ENCODE measurements at places on chromosomes 12 and 14.
A peak's percentile ranks its signal among the peaks of the same experiment; 100 is the strongest.

- DNase-seq, result no peak
These were observed 328.2 kb downstream of the ZFP36L1 start for GRCh38 chr14:68464711-68465110.

DNA sequence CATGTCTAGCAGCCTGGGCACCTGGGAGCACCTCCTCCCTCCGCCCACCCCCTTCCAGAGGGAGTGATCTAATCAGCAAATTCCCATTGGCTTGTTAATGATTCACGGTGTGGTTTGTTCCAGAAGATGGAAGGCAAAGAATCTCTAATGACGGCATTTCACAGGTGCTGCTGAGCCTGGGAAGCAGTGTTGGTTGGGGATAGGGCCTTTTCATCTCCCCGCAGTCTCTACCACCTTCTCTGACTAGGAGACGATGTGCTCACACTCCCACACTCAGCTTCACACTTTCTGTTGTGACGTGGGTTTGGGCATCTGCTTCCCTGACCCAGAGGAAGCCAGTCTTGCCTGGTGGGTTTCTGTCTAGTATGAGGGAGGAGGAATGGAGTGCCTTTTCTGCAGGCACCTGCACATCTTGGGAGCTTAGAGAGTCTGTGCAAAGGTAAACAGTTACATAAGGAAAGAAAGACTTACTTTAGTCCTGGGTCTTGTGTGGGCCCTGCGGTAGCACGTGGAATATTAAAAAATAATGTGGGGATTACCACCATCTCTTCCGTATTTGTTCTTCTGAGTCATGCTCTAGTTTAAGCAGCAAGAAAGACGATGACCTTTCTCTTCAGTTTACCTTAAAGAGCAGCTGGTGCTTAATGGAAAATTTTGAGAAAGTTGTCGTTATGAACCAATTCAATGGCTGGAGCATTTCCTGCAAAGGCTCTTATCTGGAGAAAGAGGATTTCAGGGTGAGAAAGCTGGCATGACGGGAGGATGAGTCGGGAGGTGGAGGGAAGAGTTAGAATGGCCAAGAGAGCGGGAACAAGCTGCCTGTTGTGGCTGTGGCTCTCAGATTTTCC lies 70.6 kb upstream of the ARHGAP5 start:
- no peak for DNase-seq

GRCh38 chr14:92846162-92846897 lies 52.2 kb downstream of the GOLGA5 start:
- DNase-seq, result peak; percentile 77

GRCh38 chr12:110171186-110171538 lies 47.0 kb downstream of the IFT81 start:
- DNase-seq, result no peak

GRCh38 chr14:102927346-102927877 lies 4.9 kb downstream of the AMN start:
- no peak for DNase-seq

DNA sequence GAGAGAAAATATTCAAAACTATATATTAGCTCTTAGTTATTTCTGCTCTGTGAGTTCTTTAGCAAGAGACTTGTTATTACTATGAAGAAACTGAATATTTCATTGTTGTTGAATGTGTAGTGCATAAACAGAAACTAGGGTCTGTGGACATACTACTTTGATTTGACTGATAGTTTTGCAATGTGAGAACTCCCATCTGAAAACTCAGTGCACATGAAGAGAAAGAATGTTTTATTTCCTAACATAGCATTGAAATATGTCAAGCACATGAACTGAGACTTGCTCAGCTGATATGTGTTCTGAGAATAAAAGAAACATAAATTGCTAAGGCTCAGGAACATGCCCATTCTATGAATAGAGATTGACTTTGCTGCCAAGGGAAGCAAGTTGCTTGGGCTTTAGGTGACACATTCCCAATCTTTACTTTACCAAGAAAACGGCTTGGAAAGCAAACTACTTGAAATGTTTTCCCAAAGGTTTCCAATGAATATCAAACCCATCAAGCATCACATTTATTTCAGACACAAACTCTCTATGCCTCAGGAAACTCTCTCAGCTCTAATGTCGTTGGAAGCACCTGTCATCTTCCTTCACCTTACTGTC lies 290.4 kb downstream of the SLC16A7 start:
- DNase-seq, result no peak

DNA sequence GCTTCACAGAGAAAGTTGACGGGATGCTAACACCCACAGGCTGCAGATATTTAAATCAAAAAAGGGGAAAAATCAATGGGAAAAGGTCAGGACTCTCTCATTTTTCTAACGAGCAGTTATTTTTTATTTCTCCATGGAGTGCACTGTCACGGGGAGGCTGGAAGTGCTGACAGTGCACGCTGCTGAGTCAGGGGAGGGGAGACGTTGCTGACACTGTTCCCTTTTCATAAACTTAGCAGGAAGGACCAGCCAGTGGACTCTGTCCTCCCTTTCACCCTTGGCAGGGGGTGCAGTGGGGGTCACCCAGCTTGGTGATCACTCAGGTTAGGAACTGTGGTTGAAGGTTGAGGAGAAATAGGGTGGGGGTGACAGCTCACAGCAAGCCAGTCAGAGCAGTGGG lies 65.6 kb upstream of the FUT8 start:
- DNase-seq, result no peak

GRCh38 chr12:130421896-130422295 lies 84.2 kb downstream of the PIWIL1 start:
- DNase-seq, result no peak

DNA sequence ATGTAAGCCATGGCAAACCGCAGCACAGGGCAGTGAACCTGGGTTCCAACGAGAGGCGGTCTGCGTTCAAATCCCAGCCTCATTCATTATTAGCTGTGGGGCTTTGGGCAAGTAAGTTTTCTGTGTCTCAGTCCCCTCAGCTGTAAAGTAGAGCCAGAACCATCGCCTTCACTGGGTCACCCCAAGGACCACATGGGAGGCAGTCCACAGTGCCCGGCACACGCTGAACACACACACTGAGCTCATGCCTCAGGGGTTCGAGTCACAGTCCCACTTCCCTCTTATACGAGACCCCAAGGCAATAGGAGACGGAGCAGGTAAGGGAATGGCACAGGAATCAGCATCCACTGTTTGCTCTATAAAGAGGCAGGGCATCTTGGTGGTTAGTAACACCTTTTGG lies 19.1 kb downstream of the LRTM2 start:
- DNase-seq, result no peak

- no peak for DNase-seq
These were observed 203 bp downstream of the NFATC4 start for GRCh38 chr14:24368212-24368561.

DNA sequence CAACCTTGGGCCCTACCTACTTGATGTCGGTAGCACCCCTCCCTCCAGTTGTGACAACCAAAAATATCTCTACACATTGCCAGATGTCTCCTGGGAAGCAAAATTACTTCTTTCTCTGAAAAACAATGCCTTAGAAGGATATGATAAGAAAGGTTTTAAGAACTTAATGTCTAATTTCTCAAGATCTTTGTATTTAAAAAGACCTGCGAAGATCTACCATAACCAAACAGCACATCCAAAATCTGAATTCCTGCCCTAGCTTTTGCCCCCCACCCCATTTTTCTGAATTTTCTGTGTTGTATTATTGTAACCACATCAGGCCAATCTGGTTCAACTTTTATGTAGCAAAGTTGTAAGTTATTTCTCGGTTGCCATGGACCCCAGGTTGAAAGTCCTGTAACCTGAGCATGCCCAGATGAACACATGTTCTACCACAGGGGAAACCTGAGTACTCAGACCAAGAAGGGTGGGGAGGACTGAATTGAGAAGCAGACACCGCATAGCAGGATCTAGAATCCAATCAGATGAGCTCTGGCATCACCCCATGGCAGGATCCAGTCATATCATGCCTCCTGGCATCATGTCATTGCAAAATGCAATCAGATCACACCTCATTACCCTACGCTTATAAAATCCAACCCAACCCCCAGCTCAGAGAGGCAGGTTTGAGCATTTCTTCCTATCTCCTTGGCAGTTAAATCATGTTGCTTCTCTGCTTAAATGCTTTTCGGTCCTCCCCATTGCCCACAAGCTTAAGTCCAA lies 8.7 kb downstream of the TMEM253 start:
- peak; percentile 14 for DNase-seq

DNA sequence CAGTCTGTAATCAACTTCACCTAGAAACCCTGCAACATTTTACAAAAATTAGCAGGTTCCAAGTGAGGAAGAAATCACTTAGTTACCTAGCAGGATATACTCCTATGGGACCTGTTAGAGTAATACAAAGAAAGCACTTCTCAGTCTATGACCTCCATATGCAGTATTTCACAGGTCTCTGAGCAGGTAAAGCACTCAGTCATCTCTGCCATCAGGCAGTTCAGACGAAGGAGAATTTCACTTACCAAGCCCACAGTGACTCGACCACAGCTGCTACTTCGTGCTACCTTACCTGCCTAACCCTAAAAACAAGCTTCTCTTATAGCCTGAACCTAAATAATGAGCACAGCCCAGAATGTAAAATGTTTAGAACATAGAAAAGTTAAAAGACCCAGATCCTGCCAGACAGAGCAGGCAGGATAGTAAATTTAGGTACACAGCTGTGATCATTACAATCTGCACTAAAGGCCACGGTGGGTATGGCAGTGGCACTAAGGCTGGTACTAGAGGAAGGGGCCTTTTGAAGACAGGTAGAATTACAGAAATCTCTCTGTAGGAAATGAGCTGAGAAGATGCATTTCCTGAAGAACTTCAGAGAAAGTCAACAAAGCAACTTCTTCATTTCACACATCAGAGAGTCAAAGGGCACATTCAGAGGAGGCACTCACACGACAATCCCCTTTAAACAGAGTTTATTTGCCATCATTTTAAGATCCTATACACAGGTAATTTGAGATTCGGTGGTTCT lies 35.7 kb downstream of the DCAF5 start:
- no peak for DNase-seq

- DNase-seq, result no peak
These were observed 9.9 kb upstream of the ADIPOR2 start for GRCh38 chr12:1680804-1681492.

DNA sequence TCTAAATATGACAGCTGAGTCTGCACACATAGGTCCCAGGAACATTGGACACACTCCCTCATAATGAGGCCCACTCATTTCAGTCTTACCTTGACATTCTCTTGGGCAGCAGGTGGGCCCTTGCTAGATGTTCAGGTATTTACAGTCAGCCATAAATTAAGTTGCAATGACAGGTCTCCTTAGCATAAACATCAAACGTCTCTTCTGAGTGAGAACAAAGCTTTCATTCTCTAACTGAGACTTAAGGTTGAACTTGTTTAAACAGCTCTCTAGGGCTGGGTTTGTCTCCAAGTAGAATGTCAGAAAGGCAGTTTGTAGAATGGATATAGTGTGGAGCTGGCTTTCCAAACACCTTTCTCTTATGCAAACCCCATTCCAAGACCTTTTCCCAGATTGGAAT lies 10.3 kb downstream of the ACVR1B start:
- DNase-seq, result no peak

- DNase-seq, result no peak
These were observed 13.9 kb upstream of the HOXC13 start for GRCh38 chr12:53924521-53925405.

DNA sequence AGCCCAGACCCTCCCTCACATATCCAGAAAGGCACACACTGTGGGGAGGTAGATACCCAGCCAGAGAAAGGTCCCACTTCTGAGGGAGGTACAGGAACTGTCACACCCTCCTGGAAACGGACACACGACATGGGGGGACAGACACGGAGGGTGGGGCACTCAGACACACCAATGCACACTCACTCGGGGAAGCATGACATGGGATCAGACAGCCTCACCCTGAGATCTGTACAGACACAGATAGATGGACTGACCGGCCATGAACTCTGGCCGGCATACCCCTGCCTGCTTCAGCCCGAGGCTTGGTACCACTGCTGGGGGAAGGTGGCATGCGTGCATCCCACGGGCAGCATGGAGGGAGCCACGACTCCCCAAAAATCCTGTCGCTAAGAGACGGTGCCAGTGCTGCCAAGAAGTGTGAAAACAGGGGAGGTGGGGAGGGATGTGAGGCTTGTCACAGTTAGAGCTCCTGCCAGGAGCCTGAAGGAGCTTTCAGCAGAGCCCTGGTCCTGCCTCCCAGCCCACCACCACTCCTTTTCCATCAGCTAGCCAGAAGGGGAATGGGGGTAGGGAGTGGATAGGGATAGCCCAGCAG lies 571 bp downstream of the CPNE6 start:
- no peak for DNase-seq

GRCh38 chr12:43029971-43030370 lies 440.4 kb upstream of the PRICKLE1 start:
- no peak for DNase-seq

DNA sequence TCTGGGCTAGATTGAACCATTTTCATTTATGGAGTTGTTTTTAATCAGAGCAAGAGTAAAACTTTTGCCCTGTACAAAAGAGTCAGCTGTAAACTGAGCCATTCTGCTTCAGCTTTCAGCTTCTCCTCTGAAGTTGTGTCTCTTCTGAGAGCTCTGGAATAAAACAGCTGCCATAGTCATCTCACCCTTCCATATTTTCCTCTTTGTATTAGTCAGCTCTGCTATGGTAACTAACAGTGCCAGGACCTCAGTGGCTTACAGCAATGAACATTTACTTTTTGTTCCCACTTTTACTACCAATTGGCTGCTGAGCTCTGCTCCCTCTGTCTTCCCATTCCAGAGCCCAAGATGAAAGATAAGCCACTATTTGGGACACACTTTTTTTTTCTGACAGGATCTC lies 178.5 kb downstream of the DAD1 start:
- DNase-seq, result no peak

GRCh38 chr12:4939418-4940023 lies 29.8 kb downstream of the KCNA1 start:
- no peak for DNase-seq

DNA sequence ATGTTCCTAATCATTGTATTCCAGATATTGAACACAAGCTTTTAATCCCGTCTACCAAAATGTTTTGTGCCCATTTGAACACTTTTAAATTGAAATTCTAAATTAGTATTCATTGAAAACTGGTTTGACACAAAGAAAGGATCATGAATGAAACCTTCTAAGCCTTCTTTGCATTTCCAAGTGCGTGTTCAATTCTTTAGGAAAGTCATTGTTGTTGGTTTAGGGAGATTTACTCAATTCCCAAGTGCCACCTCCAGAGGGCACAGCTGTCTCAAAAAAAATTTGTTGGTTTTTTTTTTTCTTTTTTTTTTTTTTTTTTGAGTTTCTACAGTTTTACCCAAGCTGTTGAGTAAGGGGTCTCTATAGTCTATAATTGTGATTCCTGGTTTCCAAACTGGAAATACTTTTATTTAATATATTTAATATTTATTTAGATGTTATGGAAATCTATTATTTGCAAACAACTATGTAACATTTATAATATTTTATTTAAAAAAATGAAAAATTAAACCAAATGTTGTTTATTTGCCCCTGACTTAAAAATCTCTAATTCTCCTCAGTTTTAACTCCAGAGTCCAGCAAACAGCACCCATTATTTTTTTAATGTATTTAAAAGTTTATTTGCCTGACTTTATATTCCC lies 79.9 kb downstream of the NEDD1 start:
- peak; percentile 79 for DNase-seq

- no peak for DNase-seq
These were observed 279.9 kb upstream of the FAR2 start for GRCh38 chr12:28869197-28869596.

All from hematopoietic multipotent progenitor cell treated with erythropoietin and hydrocortisone succinate and interleukin-3 and kit ligand, for 8 days (in vitro differentiated cells).